Stimulated activated CD8-positive, alpha-beta memory T cell treated with anti-CD3 and anti-CD28 coated beads, Interleukin-15, amount 100 ng/mL, for 24 hours (primary cell): ENCODE measurements at places on chromosomes 7 and 10.

- DNase-seq: no peak
Measured at GRCh38 chr7:158532093-158532627, 55.5 kb downstream of the PTPRN2 start.

GRCh38 chr10:75407224-75407712 lies 5.7 kb upstream of the ZNF503 start:
- DNase-seq: no peak

- no peak for DNase-seq
Measured at GRCh38 chr7:77542409-77542808, 5.3 kb downstream of the PTPN12 start.

- no peak for DNase-seq
Measured at GRCh38 chr10:17644485-17644943, 563 bp downstream of the STAM start.

DNA sequence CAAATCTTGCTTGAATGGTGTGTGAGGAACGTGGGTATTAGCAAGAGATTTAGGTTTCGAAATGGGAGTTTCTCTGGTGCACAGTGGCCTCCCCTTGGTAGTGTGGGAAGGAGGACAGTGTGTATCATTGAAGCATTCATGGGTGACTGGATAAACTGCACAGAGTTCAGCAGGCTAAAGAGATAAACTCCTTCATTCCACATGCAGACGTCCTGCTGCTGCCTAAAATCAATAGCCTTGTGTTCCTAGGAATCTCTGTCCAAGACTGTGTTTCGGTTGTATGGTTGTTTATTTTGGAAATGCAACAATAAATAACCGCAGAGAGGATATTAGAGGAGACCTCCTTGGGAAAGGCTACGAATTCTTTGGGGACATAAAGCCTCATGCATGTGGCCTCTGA lies 100.9 kb upstream of the FAM171A1 start:
- no peak for DNase-seq

- no peak for DNase-seq
Measured at GRCh38 chr10:127997271-127997670, 90.4 kb downstream of the PTPRE start.

GRCh38 chr7:131945313-131945911 lies 389.0 kb upstream of the PODXL start:
- peak; percentile 3 for DNase-seq

GRCh38 chr7:23426876-23427275 lies 43.4 kb downstream of the IGF2BP3 start:
- no peak for DNase-seq

DNA sequence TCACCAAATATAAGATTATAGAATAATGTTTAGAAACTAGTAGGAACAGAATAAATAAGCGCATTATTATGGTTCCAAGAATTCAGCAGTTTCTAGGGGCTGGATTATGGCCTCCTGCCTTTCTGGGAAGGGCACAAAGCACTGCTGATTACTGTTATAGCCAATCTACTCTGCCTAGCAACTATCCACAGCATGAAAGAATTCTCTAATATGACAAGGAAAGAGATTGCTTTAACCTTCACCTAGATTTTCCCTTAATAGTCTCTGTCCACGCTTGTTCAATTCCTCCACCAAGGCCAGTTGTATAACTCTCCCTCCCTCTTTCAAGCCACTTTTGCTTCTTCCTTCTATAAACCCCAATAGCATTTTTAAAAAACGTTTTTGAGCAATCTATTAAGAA lies 1033.6 kb upstream of the LRRTM3 start:
- no peak for DNase-seq

- no peak for DNase-seq
Measured at GRCh38 chr10:105024184-105024583, 383.1 kb downstream of the SORCS3 start.

- DNase-seq: no peak
Measured at GRCh38 chr10:120607710-120608703, 151.0 kb downstream of the PLPP4 start.

GRCh38 chr10:29469481-29470354 lies 165.1 kb downstream of the SVIL start:
- DNase-seq: no peak

GRCh38 chr7:77238703-77239136 lies 39.1 kb upstream of the FGL2 start:
- no peak for DNase-seq

DNA sequence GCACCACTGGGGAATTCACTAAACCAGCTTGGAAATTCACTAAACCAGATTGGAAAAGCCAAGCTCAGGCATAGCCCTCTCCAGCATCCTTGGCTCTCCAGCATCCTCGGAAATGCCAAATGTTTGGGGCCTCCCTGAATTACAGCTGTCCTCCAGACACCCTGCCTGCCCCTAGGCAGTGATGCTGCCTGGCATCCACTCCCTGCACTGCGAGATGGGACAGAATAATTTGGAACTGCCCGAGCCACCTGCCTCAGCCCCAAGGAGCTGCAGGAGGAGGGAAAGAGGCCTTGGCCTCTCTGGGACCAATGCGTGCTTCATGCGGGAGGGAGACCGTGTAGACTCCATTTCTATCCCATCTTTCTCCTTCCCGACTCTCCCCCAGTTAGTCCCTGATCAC lies 64.3 kb downstream of the INSIG1 start:
- no peak for DNase-seq

DNA sequence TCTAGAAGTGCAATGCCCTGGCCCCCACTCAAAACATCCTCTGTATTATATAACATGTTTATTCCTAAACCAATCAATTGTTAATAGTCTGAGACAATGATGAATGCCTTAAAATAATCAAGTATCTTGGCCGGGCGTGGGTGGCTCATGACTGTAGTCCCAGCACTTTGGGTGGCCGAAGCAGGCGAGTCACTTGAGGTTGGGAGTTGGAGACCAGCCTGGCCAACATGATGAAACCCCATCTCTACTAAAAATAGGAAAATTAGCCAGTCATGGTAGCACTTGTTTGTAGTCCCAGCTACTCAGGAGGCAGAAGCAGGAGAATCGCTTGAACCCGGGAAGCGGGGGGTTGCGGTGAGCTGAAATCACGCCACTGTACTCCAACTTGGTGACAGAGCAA lies 29.4 kb upstream of the CACNA2D1 start:
- DNase-seq: no peak

DNA sequence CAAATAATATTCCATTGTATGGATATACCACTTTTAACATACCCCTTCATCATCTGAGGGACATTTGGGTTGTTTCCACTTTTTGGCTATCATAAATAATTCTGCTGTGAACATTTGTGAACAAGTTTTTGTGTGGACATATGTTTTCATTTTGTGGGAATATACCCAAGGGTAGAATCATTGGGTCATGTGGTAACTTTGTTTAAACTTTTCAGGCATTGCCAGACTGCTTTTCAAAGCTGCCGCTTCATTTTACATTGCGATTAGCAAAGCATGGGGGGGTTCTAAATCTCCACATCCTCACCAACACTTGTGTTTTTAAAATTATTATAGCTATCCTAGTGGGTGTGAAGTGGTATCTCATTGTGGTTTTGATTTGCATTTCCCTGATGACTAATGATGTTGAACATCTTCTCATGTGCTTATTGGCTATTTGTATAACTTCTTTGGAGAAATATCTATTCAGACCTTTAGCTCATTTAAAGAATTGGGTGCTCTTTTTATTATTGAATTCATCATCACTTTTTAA lies 8.4 kb upstream of the HHEX start:
- DNase-seq: no peak

DNA sequence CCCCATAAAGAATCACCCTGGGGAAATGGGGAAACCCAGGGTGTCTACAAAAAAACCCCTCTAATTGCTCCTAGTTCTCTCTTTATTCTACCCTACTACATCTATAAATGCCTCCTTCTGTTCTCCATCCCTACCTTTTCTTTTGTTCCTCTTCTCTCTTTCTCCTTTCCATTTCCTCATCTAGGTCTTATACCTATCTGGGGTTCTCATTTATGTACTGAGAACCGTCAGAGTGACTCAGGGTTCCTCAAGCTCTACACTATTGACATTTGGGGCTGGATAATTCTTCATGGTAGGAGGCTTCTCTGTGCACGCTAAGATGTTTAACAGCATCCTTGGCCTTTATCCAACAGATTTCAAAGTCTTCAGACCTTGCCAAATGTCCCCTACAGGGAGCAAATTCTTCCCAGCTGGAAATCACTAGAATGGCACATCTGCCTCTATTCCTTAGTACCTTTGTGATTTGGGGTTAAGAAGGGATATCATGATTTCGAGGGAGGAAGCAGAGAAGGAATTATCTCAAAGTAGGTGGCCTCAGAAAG lies 137.4 kb upstream of the PTN start:
- DNase-seq: no peak

DNA sequence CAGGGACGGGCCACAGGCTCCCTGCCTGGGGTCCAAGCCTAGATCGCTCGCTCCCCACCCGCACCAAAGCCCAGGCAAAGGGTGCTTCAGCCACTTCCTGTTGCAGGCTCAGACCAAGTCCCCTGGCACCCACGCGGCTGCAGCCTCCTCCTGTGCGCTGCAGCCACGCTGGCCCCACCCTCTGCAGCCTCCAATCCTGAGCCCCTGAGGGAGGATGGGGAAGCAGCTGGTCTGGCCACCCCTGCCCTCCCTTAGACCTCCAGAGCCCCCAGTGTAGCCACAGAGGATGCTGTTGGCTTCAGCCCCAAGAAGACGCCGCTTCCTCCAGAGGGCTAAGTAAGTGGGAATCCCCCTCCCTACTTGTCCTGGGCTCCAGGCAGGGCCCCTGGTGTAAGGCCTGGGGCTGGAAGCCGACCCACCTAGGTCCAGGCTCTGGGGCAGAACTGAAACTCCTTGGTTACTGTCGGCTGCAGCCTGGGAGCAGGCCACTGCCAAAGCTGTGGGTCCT lies 9.4 kb downstream of the LIMK1 start:
- DNase-seq: no peak

DNA sequence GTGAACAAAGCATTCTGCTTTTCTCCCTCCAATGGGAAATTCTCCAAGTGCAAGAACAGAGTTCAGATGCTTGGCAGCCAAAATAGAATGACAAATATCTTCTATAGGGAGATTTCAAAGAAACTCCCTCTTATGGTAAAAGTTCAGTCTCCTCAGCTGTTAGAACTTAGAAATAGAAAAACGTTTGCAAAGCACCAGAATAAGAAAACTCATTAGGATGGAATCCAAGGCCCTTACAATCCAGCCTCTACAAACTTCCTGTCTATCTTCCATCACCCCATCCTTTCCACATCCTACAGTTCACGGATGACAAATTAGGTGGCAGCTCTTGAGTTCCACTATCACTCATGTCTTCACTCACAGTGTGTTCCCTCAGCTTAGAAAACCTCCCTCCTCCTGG lies 25.7 kb downstream of the FAM13C start:
- DNase-seq: no peak

GRCh38 chr7:3217166-3217565 lies 83.9 kb upstream of the SDK1 start:
- no peak for DNase-seq

GRCh38 chr10:85444868-85445267 lies 921.7 kb downstream of the GRID1 start:
- no peak for DNase-seq

DNA sequence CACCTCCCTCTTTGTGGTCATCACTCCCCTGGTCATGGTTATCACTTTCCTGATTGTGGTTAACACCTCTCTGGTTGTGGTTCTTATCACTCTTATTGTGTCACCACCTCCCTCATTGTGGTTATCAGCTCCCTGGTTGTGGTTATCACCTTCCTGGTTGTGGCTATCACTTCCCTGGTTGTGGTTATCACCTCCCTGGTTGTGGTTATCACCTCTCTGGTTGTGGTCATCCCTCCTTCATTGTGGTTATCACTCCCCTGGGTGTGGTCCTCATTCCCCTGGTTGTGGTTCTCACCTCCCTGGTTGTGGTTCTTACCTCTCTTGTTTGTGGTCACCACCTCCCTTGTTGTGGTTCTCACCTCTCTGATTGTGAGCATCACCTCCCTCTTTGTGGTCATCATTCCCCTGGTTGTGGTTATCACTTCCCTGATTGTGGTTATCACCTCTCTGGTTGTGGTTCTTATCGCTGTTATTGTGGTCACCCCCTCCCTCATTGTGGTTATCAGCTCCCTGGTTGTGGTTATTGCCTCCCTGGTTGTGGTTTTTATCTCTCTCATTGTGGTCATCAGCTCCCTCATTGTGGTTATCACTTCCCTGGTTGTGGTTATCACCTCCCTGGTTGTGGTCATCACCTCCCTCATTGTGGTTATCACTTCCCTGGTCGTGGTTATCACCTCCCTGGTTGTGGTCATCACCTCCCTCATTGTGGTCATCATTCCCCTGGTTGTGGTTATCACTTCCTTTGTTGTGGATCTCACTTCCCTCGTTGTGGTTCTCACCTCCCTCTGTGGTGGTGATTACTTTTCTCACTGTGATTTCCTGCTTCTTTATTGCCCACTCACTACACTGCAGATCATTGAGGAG lies 106.7 kb downstream of the GPR26 start:
- DNase-seq: no peak

DNA sequence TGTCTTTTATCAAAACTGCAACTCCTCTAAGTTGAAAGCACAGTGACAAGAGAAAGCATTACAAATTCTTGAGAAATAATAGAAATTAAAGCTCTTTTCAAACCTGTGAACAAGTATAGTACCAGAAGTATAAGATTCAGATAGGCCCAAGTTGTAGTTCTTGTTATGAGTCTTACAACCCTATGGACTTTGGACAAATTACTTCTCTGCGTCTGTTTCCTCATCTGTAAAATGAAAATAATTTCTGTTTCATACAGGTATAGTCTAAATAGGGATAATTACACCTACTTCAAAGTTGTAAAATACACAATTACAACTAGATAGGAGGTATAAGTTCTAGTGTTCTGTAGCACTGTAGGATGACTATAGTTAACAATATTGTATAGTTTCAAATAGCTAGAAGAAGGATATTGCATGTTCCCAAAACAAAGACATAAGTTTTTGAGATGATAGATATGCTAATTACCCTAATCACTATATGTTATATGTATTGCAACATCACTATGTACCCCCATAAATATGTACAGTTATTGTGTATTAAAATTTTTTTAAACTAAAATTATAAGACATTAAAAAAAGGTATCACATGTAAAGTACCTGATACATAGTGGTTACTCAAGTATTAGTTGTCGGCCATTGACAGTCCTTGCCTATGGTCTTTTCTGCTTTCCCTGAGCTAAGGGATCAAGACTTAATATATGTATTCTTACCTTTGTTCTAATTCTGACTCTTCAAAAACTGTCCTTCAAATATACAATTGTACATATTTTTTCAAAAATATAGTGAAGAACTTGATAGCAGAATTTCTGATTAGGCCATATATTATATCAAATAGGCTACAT lies 1.8 kb upstream of the WASL start:
- no peak for DNase-seq

DNA sequence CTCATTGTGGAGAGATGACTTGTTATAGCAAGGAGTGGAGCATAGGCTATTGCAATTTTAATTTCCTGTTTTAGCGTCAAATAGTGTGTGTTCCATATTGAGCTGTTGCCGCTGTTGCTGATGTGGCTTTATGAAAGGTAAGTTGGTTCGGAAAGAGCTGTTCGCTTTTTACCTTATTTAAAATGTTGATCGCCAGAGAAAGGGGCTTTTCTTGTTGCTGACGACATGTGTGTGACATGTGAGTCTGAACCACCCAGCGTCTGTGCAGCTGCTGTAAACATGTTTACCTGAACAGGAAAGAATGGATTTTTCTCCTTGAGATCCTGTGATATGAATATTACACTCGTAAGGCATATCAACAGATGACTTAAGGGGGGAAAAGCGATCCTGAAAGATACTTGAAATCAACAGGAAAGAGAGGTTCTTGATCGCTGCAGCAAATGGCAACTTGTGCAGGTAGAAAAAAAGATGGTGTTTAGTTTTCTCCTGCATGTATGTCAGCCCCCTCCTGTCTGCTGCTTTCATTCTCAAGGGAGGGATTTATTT lies 2.5 kb downstream of the ZEB1 start:
- DNase-seq: no peak

GRCh38 chr7:151205730-151206129 lies 4.6 kb downstream of the H2BK1 start:
- DNase-seq: no peak
